ENCODE measurements at places on chromosomes 12 and 14. TPM values are rescaled to one million over a fixed set of nuclear protein-coding genes. Genes with fewer than 3 reads are reported as not detected.

GRCh38 chr14:91400696-91401095 is 16.9 kb downstream of the CCDC88C start:
- no peak for DNase-seq

GRCh38 chr12:24705216-24705615 is 243.7 kb downstream of the BCAT1 start:
- no peak for DNase-seq

The GNB3 gene
- total RNA-seq = 0.19 TPM

- DNase-seq = peak; percentile 87
Observed at GRCh38 chr12:76020281-76020680, 11.3 kb downstream of the PHLDA1 start.

GRCh38 chr14:54219261-54220070 is 177.3 kb upstream of the CDKN3 start:
- no peak for DNase-seq

The APOF gene
- total RNA-seq = not detected

The RERG gene
- not detected for total RNA-seq

DNA sequence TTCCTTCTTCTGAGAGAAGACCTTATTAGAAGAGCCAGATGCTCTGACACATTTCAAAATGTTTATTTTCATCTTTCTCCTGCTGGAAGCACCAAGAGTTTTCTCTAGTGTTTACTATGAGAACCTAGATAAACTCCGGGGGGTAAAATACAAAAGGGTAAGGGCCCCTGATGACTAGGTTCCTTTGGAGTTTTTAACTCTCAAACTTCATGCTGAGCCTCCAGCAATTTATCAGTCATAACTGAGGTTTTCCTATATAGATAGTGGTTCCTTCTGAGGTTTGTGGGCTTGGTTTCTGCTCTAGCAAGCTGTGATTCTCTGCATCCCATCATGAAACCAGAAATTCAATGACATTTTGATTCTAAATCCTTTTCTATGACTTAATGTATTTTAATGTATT is 210.9 kb downstream of the LRFN5 start:
- DNase-seq = no peak

DNA sequence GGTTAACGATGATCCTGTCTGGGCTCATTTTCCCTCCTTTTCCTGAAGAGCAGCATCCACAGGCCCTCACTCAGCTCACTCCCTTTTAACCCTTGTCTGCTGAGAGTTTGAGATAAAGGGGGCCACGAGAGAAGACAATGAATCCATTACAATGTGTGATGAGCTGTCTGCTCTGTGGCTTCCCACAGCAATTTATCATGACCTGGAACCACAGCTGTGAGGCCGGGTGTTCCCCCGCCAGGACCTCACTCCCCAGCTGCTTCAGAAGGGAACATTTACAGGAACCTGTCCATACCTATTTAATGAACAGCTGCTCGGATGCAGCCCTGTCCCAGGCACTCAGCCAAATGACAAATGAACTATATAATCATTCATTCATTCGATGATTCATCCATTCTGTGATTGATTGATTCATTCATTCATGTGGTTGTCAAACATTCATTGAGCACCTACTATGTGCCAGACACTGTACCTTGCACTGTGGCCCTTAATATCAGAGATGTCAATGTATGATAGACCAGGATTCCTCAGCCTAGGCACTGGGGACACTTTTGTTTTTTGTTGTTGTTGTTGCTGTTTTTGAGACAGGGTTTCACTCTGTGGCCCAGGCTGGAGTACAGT is 18.5 kb upstream of the P2RX7 start:
- peak; percentile 59 for DNase-seq

GRCh38 chr12:9906873-9907272 is 25.3 kb downstream of the CLEC2A start:
- no peak for DNase-seq

The TMTC1 gene
- 26.2 TPM for total RNA-seq

GRCh38 chr12:77388445-77389265 is 323.3 kb upstream of the E2F7 start:
- no peak for DNase-seq

DNA sequence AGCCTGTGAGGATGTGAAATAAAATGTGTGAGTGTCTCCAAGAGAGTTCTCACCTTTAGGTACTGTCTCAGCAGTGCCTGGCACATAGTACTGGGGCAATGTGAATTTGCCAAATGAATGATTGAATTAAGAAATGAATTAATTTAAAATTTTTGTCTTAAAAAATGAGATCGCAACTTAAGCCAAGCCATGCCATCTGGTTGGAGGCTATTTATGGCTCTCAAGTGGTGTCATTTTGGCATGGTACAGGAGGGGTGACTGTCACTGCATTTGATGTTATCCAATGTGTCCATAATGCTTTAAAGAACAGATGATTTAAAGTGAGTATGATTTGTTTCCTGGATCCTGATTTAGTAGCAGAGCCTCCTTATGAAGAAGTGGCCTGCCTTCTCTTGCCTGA is 80.3 kb downstream of the SRGAP1 start:
- no peak for DNase-seq

The AP4S1 gene
- 9.1 TPM for total RNA-seq

The HCAR2 gene
- not detected for total RNA-seq

- DNase-seq = no peak
Observed at GRCh38 chr12:53389702-53390101, 9.7 kb downstream of the SP1 start.

DNA sequence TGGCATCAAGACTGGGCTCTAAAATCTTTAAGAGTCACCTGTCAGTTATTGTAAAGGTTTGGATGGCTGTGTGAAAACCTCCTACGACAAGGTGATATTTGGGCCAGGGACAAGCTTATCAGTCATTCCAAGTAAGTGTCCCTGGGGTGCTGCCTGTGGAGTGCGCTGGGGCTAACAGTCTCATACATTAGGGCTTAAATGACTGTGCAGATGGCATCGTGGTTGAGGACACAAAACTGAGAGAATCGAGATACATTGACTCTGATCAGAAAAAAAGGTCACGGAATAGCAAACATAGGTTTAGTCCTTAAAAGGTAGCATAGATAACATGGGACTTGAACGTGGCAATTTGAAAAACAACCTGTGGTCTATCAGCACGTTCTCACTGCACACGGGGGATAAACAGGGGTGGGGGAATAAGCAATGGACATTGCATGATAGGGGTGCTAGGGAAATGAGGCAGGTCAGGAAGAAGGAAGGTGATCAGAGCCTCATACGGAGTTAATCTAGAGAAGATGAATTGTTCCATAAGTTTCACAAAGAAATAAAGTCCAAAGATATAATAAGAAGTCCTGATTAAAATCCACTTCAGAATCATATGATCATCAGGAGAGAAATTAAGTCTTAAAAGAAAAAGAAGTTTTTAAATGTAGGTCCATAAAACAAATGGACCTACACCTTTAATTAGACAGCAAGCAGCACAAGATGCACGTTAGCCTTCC is 100.3 kb downstream of the DAD1 start:
- DNase-seq = no peak

GRCh38 chr12:65830305-65830704 is 6.0 kb downstream of the HMGA2 start:
- DNase-seq = no peak

GRCh38 chr12:12466157-12466556 is 96.5 kb downstream of the DUSP16 start:
- DNase-seq = no peak

The HOXC6 gene
- 2.5 TPM for total RNA-seq

Data from A172 (cell line).